ENCODE measurements at places on chromosomes 2 and 18.

DNA sequence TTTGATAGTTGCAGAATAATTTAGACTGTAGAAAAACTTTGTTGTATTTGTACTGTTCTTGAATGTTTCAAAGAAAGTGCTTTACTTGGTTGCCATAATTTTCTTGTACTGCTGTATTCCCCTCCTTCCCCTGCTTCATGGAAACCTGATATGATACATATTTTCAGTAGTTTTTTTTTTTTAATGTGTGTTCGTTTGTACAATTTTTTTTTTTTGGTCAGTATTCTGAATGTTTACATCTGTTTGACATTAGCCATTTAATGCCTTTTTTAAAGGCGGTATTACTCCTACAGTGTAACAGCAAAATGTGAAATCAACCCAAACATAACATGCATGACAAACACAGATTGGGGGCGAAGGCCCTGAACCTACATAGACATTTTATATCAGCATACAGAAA, 172.3 kb downstream of the ASXL3 start:
- DNase-seq, result no peak

DNA sequence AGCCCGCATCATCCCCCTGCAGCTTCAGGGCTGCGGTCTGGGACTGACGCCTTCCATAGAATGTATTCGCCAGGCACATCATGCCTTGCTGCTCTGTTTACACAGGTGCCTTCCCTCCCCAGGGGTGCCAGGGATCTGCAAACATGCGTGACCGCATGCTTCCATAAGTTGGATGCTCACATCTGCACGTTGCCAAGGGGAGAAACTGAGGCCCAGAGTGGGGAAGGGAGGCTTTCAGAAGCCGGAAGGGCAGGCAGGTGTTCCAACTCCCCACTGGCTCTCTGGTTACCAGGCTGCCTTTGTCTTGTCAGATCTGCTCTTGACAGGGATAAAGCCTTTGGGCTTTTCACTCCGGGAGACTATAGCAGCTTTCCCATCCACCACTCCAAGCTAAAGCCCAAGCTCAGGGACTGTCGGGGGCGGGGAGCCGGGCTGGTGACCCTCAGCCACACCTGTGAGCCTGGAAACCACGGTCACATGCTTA, 125.8 kb upstream of the TNP1 start:
- no peak for DNase-seq

DNA sequence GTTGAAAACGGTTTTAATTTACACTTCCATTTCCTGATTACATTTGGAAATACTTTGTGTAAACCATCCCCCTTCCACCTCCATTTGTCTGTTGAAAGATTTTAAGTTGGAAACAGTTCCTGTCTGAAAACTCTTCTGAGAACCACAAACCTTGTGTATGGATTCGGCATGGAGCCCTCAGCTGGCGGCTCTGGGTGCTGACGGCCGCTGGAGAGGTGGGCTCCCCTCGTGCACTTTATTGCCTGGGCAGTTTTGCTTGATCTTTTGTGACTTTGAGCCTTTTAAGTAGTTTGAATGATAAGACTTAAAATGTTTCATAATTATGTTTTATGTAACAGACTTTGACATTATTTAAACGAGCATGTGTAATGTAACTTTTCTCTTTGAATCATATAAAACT, 11.1 kb downstream of the KLF11 start:
- DNase-seq, result no peak

DNA sequence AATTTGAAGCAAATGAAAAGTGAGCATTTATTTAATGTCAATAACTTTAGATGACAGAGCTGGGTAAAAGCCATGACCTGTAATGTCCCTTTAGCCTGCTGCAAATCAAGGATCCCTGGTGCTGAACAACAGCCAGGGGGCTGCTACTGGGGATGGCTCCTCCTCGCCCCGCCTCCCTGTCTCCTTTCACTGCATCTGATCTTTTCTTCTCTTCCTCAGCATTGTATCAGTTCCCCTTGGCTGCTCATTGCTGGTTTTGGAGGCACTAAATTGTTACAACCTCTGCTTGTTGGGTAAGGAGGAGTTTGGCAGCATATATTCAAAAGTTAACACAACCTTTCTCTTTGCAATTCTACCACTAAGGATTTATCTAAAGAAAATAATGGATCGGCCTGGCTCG, 236.3 kb upstream of the ID2 start:
- DNase-seq, result no peak

GRCh38 chr2:221293949-221294742, 278.0 kb downstream of the EPHA4 start:
- DNase-seq, result no peak

Data from PC-9 (cell line).